A549 treated with RU486 at 1 μM for 4 hours (cell line): ENCODE measurements at places on chromosomes 2 and 18. TPM values are rescaled to one million over a fixed set of nuclear protein-coding genes. Genes with fewer than 3 reads are reported as not detected.

SLC4A5 gene
- total RNA-seq = 0.17 to 0.68 TPM (median 0.43 TPM) in 5 replicates

NCKAP5 gene
- total RNA-seq = 0.90 to 2.4 TPM (median 0.96 TPM) in 5 replicates

FAM124B gene
- total RNA-seq = 0.06 TPM in 1 of 5 replicates, not detected in the others

MPV17 gene
- 69.2 to 99.8 TPM (median 85.7 TPM) in 5 replicates for total RNA-seq

C1GALT1C1L gene
- total RNA-seq = 1.7 to 2.5 TPM (median 2.0 TPM) in 5 replicates

STPG4 gene
- 0.10 to 0.17 TPM in 2 of 5 replicates, not detected in the others for total RNA-seq

OTOF gene
- total RNA-seq = 0.05 to 0.13 TPM (median 0.07 TPM) in 4 of 5 replicates, not detected in the other

ALLC gene
- 0.21 TPM in 1 of 5 replicates, not detected in the others for total RNA-seq

CCDC85A gene
- total RNA-seq = 0.10 to 0.13 TPM (median 0.12 TPM) in 5 replicates

CELF4 gene
- not detected in 5 replicates for total RNA-seq

LAMA3 gene
- 29.8 to 39.0 TPM (median 38.4 TPM) in 5 replicates for total RNA-seq

CCDC74B gene
- total RNA-seq = 5.4 to 7.8 TPM (median 6.5 TPM) in 5 replicates
